NCI-H1048 (cell line): ENCODE measurements at places on chromosomes 4 and X.

DNA sequence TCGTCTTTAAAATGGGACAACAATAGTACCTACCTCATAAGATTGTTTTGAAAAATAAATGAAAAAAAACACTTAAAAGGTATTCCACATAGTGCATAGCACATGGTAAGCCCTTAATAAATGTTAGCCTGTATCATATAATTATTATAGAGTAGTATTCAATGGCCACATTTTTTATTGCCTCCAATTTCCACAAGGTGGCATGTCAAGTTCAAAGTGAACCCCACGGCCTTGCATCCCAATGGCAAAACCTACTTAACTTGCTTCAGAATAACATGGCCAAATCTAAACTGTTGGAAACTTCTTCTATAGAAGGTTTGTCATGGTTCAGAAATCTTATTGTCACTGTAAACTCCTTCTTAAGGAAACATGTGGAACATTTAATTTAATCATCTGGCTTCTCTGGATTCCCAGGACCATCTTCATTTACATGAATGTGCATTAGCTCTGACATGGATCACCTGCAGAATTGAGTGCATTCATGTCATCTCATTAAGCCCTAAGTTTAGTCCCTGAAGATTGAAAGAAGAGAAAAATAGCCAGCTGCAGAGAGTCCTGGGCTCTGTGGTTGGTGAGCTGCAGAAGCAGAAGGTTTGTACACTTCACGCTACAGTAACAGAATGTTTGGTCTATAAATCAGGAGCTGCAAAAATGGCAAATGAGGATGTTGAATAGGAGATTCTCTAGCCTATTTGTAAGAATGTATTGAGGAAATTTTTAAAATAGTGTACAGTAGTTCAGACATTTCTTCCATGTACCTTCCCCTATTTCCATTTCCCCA is 61.0 kb downstream of the ANXA3 start:
- DNase-seq = no peak

DNA sequence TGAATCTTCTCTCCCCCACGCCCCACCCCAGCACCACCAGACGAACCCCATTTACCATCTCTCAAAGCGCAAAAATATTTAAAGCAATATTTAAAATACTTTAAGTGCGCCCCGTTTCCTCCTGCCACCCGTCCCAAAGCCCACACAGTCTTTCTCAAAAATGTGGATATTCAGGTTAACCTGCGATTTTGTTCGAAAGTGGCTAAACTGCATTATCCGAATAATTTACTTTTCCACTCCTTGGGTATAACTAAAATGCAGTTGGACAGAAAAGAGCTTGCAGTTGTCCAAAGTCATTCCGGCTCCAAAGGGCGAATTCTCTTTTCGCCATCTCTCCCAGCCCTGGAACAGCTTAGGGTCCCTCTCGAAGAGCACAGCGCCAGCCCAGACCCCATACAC is 662 bp downstream of the SMIM43 start:
- no peak for DNase-seq

- DNase-seq = no peak
These were observed 87.1 kb upstream of the PUDP start for GRCh38 chrX:7235071-7235470.

DNA sequence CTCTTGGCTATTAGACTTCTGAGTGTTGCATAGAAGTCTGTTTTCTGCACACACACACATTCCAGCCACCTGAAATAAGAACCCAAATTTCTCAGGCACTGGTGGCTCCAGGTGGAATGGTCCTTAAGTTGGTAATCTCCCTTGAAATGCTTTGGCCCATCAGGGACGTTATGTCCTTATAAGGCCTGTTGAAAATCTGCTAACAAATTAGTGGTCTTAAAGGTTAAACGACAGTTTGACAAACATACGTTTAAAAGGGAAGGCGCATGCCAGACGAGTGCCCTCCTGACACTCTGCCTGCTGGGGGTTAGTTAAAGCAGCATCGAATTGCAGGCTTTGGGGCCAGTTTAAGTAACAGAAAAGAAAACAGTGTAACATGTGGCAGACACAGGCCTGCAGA is 125.0 kb downstream of the TBX22 start:
- DNase-seq = no peak

DNA sequence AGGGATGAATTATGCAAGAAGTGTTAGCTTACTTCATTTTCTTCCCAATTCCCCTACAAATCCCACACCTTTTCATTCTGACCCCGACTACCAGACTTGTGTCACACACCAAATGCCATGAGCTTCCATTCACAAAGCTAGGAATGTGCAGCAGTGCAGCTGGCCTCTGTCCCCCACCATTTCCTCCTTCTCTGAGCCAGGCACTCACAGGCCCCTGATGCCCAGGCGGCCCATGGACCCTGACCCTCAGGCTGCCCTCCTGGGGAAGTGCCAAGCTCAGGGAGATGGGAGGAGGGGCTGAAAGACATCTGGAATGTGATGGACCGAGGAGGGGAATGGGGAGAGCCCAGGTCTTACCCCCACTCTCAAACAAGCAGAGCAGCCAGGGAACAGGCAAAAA is 67.0 kb upstream of the BCOR start:
- DNase-seq = no peak
